ENCODE measurements at places on chromosomes 7 and 10.

GRCh38 chr7:151517601-151518104, 2.0 kb downstream of the RHEB start:
- DNase-seq, result no peak

DNA sequence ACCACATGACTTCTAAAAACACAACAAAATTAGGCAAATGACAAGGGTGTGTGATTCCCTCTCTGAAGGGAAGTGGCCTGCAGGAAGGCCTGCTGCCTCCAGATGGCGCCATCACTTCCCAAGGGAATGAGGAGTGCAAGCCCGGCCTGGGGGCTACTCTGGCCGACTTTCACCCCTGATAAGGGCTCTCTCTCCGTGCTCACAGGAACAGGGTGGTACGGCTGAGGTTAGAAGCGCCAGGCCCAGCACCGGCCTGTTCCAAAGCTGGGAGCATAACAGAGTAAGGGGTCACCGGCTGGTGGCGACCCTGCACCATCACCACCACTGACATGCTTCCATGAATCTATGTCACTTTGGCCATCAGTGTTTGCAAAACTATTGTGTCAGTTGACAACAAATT, 13.1 kb downstream of the RBP3 start:
- DNase-seq, result peak; percentile 70

DNA sequence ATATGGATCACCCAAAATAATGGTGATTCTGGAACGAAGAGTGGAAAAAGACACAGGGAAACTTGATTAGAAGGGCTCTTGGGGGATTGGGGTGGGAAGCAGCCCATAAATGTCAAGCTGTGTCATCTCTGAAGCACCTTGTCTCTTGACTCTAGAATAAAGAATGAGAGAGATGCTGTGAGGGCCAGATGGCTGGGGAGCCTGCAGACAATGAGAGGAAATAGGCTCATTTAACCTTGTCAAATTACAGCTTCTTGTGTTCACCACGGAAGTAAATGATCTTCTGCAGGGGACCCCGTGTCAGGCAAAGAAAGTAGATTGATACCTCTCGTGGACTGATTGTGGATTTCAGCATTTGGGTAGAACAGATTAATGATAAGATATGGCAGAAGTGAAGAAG, 159.3 kb downstream of the ST7 start:
- DNase-seq, result no peak

DNA sequence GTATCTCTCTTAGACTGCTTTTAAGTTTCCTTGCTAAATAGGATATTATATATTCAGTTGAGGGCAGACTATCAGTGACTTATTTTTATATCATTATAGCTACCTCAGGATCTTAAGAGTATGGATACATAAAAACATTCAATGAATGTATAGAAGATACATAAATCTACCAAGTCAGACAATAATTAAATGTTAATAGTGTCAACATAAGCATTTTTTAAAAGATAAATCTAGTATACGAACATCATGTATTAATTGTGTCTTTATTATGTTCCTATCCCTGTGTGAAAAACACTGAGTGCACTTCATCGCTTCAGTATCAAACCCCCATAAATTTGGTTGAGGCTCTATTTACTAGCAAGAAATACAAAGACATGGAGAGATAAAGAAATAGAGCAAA, 242.8 kb downstream of the CRPPA start:
- no peak for DNase-seq
